ENCODE measurements at places on chromosomes 12 and 14. TPM values are rescaled to one million over a fixed set of nuclear protein-coding genes. Genes with fewer than 3 reads are reported as not detected.

GRCh38 chr14:59356312-59356711 lies 108.9 kb downstream of the GPR135 start:
- peaks cover 17% of the 10 kb centered on the region for H3K4me1 ChIP-seq
- H3K27me3 ChIP-seq: no peaks in the 10 kb centered on the region

- no peak overlapping the region for H3K4me3 ChIP-seq
- DNase-seq: no peak
- no peaks in the 10 kb centered on the region for H3K27me3 ChIP-seq
- no peak overlapping the region for H3K27ac ChIP-seq
- H3K36me3 ChIP-seq: no peaks in the 10 kb centered on the region
- no peaks in the 10 kb centered on the region for H3K4me1 ChIP-seq
Observed at GRCh38 chr14:83779266-83779665, 1750.7 kb upstream of the FLRT2 start.

GRCh38 chr12:102169922-102170621 lies 27.6 kb downstream of the PMCH start:
- peaks cover 5% of the 10 kb centered on the region for H3K36me3 ChIP-seq
- no peaks in the 10 kb centered on the region for H3K4me1 ChIP-seq
- H3K27me3 ChIP-seq: no peaks in the 10 kb centered on the region
- H3K4me3 ChIP-seq: no peak overlapping the region
- no peak for DNase-seq

- no peaks in the 10 kb centered on the region for H3K4me1 ChIP-seq
- DNase-seq: no peak
- peaks cover 67% of the 10 kb centered on the region for H3K36me3 ChIP-seq
- H3K27ac ChIP-seq: no peak overlapping the region
- no peak overlapping the region for H3K4me3 ChIP-seq
- H3K27me3 ChIP-seq: peaks cover 3% of the 10 kb centered on the region
Observed at GRCh38 chr12:128754275-128754674, 69.5 kb downstream of the SLC15A4 start.

DNA sequence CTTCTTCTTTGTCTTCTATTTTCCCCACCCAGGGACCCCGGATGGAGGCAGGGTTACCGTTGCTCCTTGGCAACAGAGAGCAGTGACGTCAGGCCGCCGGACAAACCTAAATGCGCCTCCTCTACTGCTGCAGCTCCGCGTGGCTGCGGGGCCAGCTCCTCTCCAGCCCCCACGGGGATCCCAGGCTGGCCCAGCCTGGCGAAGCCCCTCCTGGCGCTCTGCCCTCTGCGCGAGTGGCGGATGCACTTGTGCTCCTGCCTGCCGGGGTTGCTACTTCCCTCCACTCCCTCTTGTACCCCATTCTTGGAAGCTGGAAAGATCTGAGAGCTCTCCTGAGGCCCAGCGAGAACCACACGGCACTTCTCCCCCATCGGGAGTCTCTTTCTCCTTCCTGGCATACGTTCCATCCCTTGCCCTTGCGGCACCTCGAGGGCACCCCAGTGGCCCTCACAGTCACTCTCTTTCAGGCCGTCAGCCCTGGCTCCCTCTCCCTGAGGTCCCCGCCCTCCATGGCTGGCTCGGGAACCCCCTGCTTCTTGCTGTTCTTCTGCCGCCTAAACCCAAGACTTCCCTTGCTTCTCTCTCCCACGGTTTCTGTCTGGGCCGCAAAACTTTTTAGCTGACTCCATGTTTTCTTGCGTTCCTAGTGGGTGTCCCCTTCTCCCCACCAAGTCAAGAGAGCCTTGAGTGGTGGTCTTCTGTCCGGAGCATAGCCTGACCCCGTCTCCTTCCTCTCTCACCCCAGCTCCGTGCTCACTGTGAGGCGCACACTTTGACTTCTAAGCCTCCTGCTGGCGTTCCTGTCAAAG lies 121.7 kb downstream of the PAPOLA start:
- H3K27me3 ChIP-seq: no peaks in the 10 kb centered on the region
- no peak for DNase-seq
- no peaks in the 10 kb centered on the region for H3K36me3 ChIP-seq
- 0 out of 2 replicates have a peak, but pooled peaks cover 4% of the 10 kb centered on the region for H3K4me1 ChIP-seq
- H3K4me3 ChIP-seq: no peak overlapping the region

GRCh38 chr12:132477017-132477702 lies 12.8 kb upstream of the FBRSL1 start:
- peaks cover 3% of the 10 kb centered on the region for H3K36me3 ChIP-seq
- no peak overlapping the region for H3K27ac ChIP-seq
- no peak for DNase-seq
- H3K27me3 ChIP-seq: peaks cover 62% of the 10 kb centered on the region
- H3K4me1 ChIP-seq: no peaks in the 10 kb centered on the region
- H3K4me3 ChIP-seq: no peak overlapping the region

- no peak for DNase-seq
- H3K4me3 ChIP-seq: no peak overlapping the region
- H3K27me3 ChIP-seq: no peaks in the 10 kb centered on the region
- H3K4me1 ChIP-seq: no peaks in the 10 kb centered on the region
- H3K36me3 ChIP-seq: no peaks in the 10 kb centered on the region
Observed at GRCh38 chr14:35741345-35742031, 67.6 kb downstream of the RALGAPA1 start.

The AQP6 gene
- 0.21 TPM for total RNA-seq

The REP15 gene
- not detected for total RNA-seq

The ANO2 gene
- 4.0 TPM for total RNA-seq

The GALNT6 gene
- 11.0 TPM for total RNA-seq
